Activated CD4-positive, alpha-beta T cell treated with anti-CD3 and anti-CD28 coated beads, Interleukin-2, amount 10 ng/mL, durations not matched to agents 7 days and 5 days (primary cell): ENCODE measurements at places on chromosomes 5 and 9. TPM values are rescaled to one million over a fixed set of nuclear protein-coding genes. Genes with fewer than 3 reads are reported as not detected.
A peak's percentile ranks its signal among the peaks of the same experiment; 100 is the strongest.

GRK6 gene
- total RNA-seq, result 242 TPM

GRCh38 chr9:127786773-127787104 lies 905 bp downstream of the CDK9 start:
- no peak for DNase-seq
- H3K27me3 ChIP-seq, result no peaks in the 10 kb centered on the region
- H3K4me3 ChIP-seq, result peak overlapping the region; percentile 96
- peak overlapping the region; percentile 86 for H3K27ac ChIP-seq

FAM221B gene
- not detected for total RNA-seq

GRCh38 chr9:2621722-2622460 lies at the start of gene VLDLR:
VLDLR (plus strand) TSS chr9:2621787; CDS start chr9:2622190, 403 bp downstream.
- DNase-seq, result peak; percentile 35
- peaks cover 17% of the 10 kb centered on the region for H3K4me1 ChIP-seq
- peaks cover 2% of the 10 kb centered on the region for H3K36me3 ChIP-seq
- peak within 1 kb of the TSS; percentile 82 for H3K27ac ChIP-seq
- peak within 1 kb of the TSS; percentile 81 for H3K4me3 ChIP-seq

FOXD4L4 gene
- total RNA-seq, result 0.37 TPM

PPP3R2 gene
- not detected for total RNA-seq

- peaks cover 24% of the 10 kb centered on the region for H3K4me1 ChIP-seq
- peak overlapping the region; percentile 96 for H3K27ac ChIP-seq
- no peaks in the 10 kb centered on the region for H3K27me3 ChIP-seq
- peak overlapping the region; percentile 41 for H3K4me3 ChIP-seq
- H3K36me3 ChIP-seq, result peaks cover 40% of the 10 kb centered on the region
- DNase-seq, result peak; percentile 68
Measured at GRCh38 chr9:7150153-7150890, 392.5 kb downstream of the KDM4C start.

C1QTNF3 gene
- total RNA-seq, result 5.2 TPM

GRCh38 chr9:23598994-23599393 lies 227.0 kb downstream of the ELAVL2 start:
- H3K4me1 ChIP-seq, result no peaks in the 10 kb centered on the region
- no peak overlapping the region for H3K4me3 ChIP-seq
- H3K27ac ChIP-seq, result no peak overlapping the region
- no peaks in the 10 kb centered on the region for H3K36me3 ChIP-seq

DNA sequence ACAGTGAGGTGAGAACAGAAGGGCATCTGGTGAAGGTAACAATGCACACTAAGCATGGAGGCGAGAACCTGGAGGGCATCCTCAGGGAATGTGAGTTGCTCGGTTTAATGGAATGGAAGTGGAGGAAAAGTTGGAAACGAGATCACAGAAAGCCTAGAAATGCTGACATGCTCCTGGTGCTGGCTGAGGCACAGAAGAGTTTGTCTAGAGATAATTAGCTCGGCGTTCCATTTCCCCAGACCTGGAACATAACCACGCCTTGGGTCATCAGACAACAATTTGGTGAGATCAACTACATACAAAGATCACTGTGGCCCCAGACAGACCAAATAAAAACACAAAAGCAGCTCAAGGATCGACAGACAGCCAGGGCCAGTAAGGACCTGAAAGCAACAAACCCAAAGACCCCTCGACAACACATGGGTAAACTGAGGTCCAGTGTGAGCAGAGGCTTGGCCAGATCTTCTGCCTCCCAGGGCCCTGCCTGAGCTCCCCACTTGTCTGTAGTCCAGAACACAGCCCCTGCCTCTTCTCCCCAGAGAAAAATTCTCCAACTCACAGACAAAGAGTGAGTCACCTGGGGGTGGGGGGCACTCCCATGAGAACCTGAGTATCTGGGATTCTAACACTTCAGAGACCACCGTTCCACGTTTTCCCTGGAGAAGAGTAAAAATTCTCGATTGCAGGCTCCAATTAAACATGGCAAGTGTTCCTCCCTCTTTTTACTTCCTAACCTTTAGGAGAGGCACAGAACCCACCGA lies 52.5 kb downstream of the SHB start:
- no peak for DNase-seq
- no peak overlapping the region for H3K27ac ChIP-seq

GRCh38 chr9:116901260-116901659 lies 214.2 kb downstream of the TRIM32 start:
- no peak overlapping the region for H3K4me3 ChIP-seq
- H3K4me1 ChIP-seq, result no peaks in the 10 kb centered on the region
- no peaks in the 10 kb centered on the region for H3K27me3 ChIP-seq
- H3K36me3 ChIP-seq, result no peaks in the 10 kb centered on the region
- no peak overlapping the region for H3K27ac ChIP-seq
- DNase-seq, result no peak

GRCh38 chr9:81849631-81850259 lies 78.5 kb upstream of the SPATA31D4 start:
- no peak for DNase-seq
- H3K27me3 ChIP-seq, result no peaks in the 10 kb centered on the region
- no peaks in the 10 kb centered on the region for H3K36me3 ChIP-seq
- no peak overlapping the region for H3K27ac ChIP-seq
- H3K4me3 ChIP-seq, result no peak overlapping the region

MINAR2 gene
- total RNA-seq, result not detected

PTPRD gene
- total RNA-seq, result not detected

DNA sequence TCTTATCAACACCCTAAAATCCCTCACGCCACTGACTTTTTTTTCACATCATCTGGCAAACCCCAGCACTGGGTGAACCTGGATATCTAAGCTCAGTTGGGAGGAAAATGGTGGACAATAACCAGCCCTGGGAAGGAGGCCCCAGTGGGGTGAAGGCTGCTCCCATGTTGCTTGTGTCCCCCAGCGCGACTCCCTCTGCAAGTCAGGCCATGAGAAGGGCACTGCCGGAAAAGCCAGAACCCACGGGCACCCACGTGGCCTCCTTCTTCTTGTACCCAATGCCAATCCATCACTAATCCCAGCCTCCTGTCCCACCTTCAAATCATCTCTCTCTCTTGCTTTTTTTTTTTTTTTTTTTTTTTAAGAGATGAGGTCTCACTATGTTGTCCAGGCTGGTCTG lies 11.4 kb downstream of the CORO2A start:
- no peaks in the 10 kb centered on the region for H3K27me3 ChIP-seq
- no peak overlapping the region for H3K27ac ChIP-seq
- H3K36me3 ChIP-seq, result no peaks in the 10 kb centered on the region
- H3K4me3 ChIP-seq, result no peak overlapping the region
- DNase-seq, result no peak

- DNase-seq, result no peak
- H3K36me3 ChIP-seq, result no peaks in the 10 kb centered on the region
- no peak overlapping the region for H3K27ac ChIP-seq
- no peak overlapping the region for H3K4me3 ChIP-seq
- no peaks in the 10 kb centered on the region for H3K27me3 ChIP-seq
Measured at GRCh38 chr9:115883467-115884329, 269.9 kb upstream of the PAPPA start.

DNA sequence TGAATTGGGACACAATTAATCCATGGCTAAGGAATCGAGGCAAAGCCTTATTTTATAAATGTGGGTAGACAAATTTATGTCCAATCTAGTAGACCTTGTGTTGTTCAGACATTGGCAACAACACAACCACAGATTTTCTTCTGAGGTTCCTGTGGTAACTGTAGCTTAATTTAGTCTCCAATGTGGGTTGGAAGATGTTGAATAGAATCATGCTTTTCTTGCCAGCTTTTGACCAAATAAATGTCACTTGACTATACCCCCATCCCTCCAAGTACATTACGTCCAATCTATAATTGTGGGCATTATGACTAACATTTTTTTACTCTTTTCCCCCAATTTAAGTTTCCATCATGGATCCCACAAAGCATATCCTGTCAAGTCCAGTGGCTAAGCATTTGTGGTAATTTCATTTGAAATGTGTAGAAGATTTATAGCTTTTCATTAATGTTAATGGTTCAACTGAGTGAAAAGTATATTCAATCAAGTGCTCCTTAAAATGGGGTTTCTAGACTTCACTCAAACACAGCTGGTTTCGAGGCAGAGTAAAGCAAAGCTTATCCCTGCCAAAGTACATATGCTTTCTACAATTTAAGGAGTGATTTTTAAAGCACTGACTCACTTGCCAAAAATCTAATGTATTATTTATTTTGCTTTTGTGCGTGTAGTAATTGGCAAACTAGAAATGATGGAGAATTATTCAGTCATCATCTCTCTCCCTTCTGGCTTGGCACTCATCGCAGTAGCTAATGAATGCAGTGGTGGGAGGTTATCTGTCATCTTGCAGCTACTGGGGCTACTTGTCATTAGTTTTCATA lies 141.8 kb downstream of the FAM174A start:
- H3K36me3 ChIP-seq, result no peaks in the 10 kb centered on the region
- H3K4me1 ChIP-seq, result no peaks in the 10 kb centered on the region
- DNase-seq, result no peak
- H3K27ac ChIP-seq, result no peak overlapping the region

ADAMTS19 gene
- total RNA-seq, result not detected

GRCh38 chr5:148682058-148683026 lies 28.0 kb upstream of the HTR4 start:
- H3K27ac ChIP-seq, result no peak overlapping the region
- no peak for DNase-seq
- H3K36me3 ChIP-seq, result no peaks in the 10 kb centered on the region

- peak; percentile 6 for DNase-seq
- no peaks in the 10 kb centered on the region for H3K36me3 ChIP-seq
- no peak overlapping the region for H3K4me3 ChIP-seq
- H3K4me1 ChIP-seq, result no peaks in the 10 kb centered on the region
- H3K27ac ChIP-seq, result no peak overlapping the region
Measured at GRCh38 chr5:44774279-44774880, 34.4 kb upstream of the MRPS30 start.

DRD1 gene
- not detected for total RNA-seq

GRCh38 chr5:936149-937144 lies 43.8 kb downstream of the TRIP13 start:
- no peak overlapping the region for H3K27ac ChIP-seq
- DNase-seq, result no peak
- peaks cover 12% of the 10 kb centered on the region for H3K27me3 ChIP-seq
- no peak overlapping the region for H3K4me3 ChIP-seq

DNA sequence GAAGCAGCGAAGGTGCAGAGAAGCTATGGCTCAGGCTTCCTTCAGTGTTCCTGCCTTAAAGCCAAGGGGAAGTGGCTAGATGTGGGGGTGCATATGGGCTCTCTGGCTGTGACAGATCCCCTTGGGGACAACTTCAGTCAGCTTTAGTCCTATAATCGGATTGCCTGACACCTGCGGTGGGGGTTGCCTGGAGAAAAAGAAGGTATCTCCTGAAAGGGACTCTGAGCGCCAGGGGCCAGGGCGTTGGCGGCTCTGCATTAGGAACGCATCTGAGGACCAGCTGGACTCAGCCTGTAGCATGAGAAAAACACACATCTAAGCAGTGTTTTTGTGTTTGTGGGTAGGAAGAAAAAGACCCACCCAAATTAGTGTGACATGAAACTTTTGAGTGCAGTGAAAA lies 84.3 kb upstream of the OTULINL start:
- no peak overlapping the region for H3K4me3 ChIP-seq
- no peak overlapping the region for H3K27ac ChIP-seq
- DNase-seq, result no peak
- H3K4me1 ChIP-seq, result peaks cover 3% of the 10 kb centered on the region
- no peaks in the 10 kb centered on the region for H3K27me3 ChIP-seq

GRCh38 chr5:67166460-67167285 lies 29.9 kb downstream of the CD180 start:
- peak overlapping the region; percentile 90 for H3K4me3 ChIP-seq
- H3K4me1 ChIP-seq, result peaks cover 68% of the 10 kb centered on the region
- H3K27me3 ChIP-seq, result no peaks in the 10 kb centered on the region
- peaks cover 72% of the 10 kb centered on the region for H3K36me3 ChIP-seq

- no peak for DNase-seq
- H3K27me3 ChIP-seq, result no peaks in the 10 kb centered on the region
- no peak overlapping the region for H3K4me3 ChIP-seq
- H3K4me1 ChIP-seq, result no peaks in the 10 kb centered on the region
Measured at GRCh38 chr5:173706700-173707099, 90.2 kb upstream of the BOD1 start.

- peaks cover 4% of the 10 kb centered on the region for H3K4me1 ChIP-seq
- H3K4me3 ChIP-seq, result no peak overlapping the region
- no peak overlapping the region for H3K27ac ChIP-seq
Measured at GRCh38 chr5:94691949-94692348, 73.5 kb downstream of the SLF1 start.

MSMP gene
- not detected for total RNA-seq

DNA sequence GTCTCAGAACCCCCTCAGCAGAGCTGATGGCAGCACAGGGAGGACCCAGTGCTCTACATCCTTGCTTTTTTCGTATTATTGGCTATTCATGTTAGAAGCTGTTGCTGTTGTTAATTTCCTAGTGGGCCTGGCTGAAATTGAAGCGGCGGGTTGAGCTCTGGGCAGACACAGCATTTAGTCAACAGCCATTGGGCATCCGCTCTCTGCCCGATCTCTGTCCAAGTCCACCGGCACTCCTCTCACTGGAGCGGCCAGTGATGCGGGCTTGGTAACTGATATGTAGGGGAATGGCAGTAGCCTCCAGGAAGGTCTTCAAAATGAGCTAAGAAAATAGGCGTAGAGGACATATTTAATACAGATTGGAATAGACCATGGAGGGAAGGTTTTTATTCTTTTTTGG lies 1.3 kb upstream of the GARNL3 start:
- H3K36me3 ChIP-seq, result no peaks in the 10 kb centered on the region
- no peaks in the 10 kb centered on the region for H3K4me1 ChIP-seq
- no peak overlapping the region for H3K4me3 ChIP-seq

DNA sequence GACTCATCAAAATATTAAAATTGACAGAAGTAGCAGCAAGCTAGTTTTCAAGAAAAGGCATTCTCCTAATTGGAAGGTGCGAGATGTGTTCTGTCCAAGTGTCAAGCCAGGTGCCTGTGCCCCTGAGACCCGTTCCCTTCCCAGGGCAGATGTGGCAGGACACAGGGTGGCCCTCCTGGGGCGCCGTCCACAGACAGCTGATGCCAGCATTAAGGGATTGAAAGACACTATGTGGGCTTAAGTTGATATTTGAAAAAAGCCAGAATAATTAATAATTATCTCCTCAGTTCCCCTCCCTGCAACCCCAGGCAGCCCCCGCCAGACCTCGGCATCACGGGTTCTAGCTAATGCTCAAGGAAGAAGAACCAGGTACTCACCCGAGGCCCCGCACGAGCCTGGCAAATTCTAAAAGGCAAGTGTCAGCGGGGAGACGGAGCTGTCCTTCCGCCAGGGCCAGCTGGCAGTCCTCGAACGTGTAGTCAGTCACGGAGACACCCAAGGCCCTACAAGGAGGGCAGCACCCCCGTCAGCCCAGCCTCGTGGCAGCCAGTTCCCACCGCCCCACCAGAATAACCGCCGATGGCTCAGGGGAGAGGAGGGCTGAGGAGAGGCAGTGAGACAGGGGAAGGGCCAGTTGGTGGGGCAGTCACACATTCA lies 29.1 kb upstream of the SLC6A3 start:
- peaks cover 14% of the 10 kb centered on the region for H3K36me3 ChIP-seq
- H3K4me1 ChIP-seq, result no peaks in the 10 kb centered on the region
- H3K4me3 ChIP-seq, result no peak overlapping the region
- H3K27ac ChIP-seq, result no peak overlapping the region
- no peak for DNase-seq

GRCh38 chr5:120088412-120088811 lies 375.7 kb upstream of the PRR16 start:
- DNase-seq, result no peak
- H3K4me1 ChIP-seq, result peaks cover 3% of the 10 kb centered on the region
- no peak overlapping the region for H3K4me3 ChIP-seq

GRCh38 chr9:130665431-130666392 lies 1.3 kb downstream of the PRDM12 start:
- H3K27me3 ChIP-seq, result peaks cover 65% of the 10 kb centered on the region
- no peak overlapping the region for H3K4me3 ChIP-seq
- peaks cover 7% of the 10 kb centered on the region for H3K4me1 ChIP-seq
- H3K36me3 ChIP-seq, result peaks cover 3% of the 10 kb centered on the region
- H3K27ac ChIP-seq, result peak overlapping the region; percentile 50
